Brain (organoid and tissue), 16 donors: ENCODE measurements at places on chromosomes 11 and 22. TPM values are rescaled to one million over a fixed set of nuclear protein-coding genes. Genes with fewer than 3 reads are reported as not detected.

The CHRDL2 gene
- polyA plus RNA-seq: 0.76 TPM

The KCNK7 gene
- polyA plus RNA-seq: 0.68 TPM

- no peak for DNase-seq
Observed at GRCh38 chr11:21969841-21970240, 223.0 kb upstream of the ANO5 start.

DNA sequence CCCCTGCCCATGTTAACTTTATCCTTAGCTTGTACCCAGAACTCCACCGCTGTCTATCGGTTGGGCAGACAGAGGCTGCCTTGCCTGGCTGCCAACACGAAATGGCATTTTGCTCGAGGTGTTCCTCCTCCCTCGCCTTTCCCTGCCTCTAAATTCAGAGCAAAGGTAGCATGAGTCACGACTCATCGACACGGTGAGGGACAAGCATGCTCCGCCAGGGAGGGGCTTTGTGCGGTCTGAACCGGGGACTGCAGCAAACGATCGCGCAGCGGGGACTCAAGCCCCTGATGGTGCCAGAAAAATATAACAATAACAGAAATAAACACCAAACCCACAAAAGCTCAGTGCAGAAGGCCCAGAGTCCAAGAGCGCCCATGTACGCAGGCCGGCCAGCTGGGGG, 52.3 kb downstream of the RTL6 start:
- DNase-seq: no peak

DNA sequence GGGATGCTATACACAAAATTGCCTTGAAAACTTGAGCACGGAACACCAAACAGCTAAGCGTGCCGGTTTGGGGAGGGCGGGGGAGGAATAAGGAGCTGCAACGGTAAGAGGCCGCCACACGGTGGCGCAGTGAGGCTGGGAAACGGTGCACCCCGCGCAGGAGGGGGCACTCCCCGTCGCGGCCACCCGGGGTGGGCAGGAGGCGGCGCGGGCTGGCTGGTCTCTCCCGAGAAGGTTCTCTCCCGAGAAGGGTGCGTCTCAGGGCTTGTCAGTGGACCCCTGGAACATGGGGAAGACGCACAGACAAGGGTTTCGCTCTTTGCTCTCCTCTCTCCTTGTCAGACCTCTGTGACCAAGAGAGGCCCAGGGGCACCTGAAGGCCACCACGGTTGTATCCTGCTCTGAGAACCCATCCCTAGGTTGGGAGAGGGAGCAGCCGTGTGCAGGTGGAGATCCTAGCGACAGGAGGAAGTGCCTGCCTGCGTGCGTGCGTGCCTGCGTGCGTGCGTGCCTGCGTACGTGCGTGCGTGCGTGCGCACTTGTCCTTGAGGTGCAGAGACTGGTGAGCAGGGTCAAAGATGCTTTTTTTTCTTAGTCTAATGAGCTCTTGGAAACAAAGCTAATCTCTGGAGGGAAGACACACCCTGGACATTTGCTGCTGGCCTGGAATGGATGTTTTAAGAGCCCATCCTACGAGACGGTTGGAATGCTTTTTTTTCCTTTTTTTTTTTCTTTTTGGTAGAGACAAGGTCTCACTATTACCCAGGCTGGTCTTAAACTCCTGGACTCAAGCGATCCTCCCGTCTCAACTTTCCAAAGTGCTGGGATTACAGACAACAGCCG, 18.1 kb upstream of the JAM3 start:
- peak; percentile 85 for DNase-seq
